ENCODE measurements at places on chromosomes 3 and 15.

- no peak for DNase-seq
Measured at GRCh38 chr3:54746722-54747121, 181.1 kb downstream of the LRTM1 start.

DNA sequence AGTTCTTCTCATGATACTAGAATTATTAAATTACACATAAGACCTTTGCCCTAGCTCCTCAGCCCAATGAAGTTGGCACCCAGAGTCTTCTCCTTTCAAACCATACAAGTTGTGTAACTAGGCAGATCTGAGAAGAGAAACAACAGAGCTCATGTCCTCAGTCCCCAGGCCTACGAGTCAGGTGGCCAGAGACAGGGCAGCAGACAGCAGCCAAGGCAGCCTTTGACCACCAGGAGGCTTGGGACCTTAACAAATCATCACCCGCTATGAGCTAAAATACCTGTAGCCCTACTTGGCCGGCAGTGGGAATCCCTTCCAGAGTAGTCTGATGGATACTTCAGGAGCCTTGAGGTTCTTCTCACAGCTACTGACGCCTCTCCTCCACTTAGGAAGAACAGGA, 18.3 kb downstream of the STIMATE start:
- no peak for DNase-seq

DNA sequence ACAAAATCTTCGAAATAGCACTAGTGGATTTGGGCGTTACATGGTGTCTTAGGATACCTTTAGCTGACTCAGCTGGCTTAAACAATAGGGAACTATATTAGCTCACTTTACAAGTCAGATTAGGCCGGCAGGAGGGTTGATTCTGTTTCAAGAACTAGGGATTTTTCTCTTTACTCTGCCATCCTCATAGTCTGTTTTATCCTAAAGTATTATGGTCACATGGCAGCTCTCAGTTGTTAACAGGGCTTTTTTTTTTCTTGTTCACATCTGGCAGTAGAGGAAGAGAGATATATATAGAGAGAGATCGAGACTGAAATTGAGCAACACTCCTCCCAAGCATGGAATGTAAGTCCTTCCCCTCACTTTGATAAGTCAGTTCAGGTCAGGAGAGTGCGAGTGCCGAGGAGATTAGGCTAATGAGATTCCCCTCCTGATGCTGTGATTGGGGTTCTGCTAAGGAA, 32.9 kb downstream of the CHP1 start:
- no peak for DNase-seq

DNA sequence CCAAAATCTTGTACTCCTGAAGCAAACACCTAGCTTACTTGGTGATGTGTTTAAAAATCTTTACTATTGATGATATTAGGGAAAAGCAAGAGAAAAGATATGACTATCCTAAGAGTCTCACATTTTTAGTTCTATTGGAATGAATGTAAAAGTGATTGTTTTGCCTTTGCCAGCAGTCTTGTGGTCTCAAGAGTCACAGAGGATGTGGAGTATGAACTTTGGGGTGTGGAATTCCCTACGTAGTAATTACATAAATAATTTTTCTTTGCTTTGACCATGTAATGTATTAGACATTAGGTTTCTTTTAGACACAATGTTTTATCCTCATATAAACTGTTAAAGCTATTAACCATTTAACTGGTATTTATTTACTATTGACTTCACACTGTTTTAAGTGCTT, 387.6 kb downstream of the NAALADL2 start:
- DNase-seq, result no peak

GRCh38 chr3:53936347-53936746, 44.7 kb upstream of the SELENOK start:
- no peak for DNase-seq

DNA sequence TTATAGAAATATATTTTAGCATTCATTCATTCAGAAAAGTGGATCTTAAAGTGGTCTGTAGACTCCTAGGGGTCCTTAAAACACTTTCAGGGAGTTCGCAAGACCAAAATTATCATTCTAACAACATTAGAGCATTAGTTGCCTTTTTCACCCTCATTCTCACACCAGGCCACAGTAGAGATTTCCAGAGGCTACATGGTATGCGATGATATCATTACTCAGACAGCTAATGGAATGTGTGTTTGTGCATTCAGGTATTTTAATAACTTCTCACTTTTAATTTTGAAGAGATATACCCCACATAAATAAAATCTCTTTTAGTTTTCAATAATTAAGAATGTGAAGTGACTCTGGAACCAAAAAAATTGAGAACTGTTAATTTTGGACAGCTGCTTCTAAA, 206.9 kb downstream of the NSUN3 start:
- DNase-seq, result no peak

DNA sequence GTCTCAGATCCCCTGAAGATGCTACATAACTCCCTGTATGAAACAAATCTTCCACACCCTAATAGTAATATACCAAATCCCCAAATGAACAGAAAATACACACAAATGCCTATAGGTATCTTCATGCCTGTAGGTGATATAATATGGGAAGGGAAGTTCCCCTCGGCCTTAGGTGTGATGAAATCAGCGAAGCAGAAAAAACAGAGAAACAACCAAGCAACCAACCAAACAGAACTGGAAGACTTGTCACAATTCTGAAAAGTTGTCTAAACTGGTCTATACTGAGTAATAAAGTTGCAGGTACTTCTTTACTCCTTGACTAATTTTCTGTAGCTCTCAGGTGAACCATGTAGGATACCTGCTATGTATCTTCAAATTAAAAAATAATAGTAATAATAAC, 82.2 kb upstream of the SATB1 start:
- DNase-seq, result no peak

- DNase-seq, result no peak
Measured at GRCh38 chr3:10552631-10552943, 47.2 kb upstream of the ATP2B2 start.

Measured in muscle of arm (tissue), 14 donors.